ENCODE measurements at places on chromosomes 5 and 9. TPM values are rescaled to one million over a fixed set of nuclear protein-coding genes. Genes with fewer than 3 reads are reported as not detected.

- DNase-seq: no peak
Observed at GRCh38 chr9:114425126-114425525, 37.3 kb upstream of the AKNA start.

PFN3 gene
- total RNA-seq: not detected

MAP1B gene
- total RNA-seq: 985 TPM

VAV2 gene
- total RNA-seq: 14.2 TPM

DNA sequence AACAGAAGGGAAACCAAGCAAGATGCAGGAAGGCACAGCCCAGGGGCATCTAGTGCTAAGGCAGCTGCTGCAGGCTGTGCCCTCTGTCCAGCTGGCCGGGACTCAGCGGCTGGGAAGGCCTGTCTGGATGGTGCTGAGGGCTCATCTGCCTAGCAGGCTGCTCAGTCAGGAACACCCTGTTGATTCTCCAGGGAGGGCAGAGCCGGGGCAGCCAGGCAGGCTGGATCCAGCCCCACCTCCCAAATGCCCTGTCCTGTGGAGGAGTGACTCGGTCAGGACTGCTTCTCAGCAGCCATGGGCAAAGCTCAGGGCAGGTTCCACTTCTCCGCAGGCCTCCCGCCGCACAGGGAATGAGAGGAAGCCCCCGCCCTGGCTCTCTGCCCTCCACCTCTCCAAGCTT is 7.8 kb upstream of the LCN9 start:
- no peak for DNase-seq

Measured in stomach (tissue), 19 donors.